ENCODE measurements at places on chromosomes 7 and 10. TPM values are rescaled to one million over a fixed set of nuclear protein-coding genes. Genes with fewer than 3 reads are reported as not detected.

Gene DRGX
- not detected for total RNA-seq

GRCh38 chr10:38032886-38033285 lies 22.4 kb downstream of the ZNF33A start:
- no peak for DNase-seq
- peaks cover 11% of the 10 kb centered on the region for H3K36me3 ChIP-seq
- no peaks in the 10 kb centered on the region for H3K4me1 ChIP-seq
- H3K27ac ChIP-seq = no peak overlapping the region

Gene HOXA4
- total RNA-seq = 1.1 TPM

Gene MPP7
- 1.4 TPM for total RNA-seq

- H3K36me3 ChIP-seq = no peaks in the 10 kb centered on the region
- DNase-seq = no peak
- H3K4me3 ChIP-seq = no peak overlapping the region
- H3K27me3 ChIP-seq = no peaks in the 10 kb centered on the region
- H3K27ac ChIP-seq = no peak overlapping the region
These were observed 301.5 kb upstream of the SHH start for GRCh38 chr7:156113731-156114130.

DNA sequence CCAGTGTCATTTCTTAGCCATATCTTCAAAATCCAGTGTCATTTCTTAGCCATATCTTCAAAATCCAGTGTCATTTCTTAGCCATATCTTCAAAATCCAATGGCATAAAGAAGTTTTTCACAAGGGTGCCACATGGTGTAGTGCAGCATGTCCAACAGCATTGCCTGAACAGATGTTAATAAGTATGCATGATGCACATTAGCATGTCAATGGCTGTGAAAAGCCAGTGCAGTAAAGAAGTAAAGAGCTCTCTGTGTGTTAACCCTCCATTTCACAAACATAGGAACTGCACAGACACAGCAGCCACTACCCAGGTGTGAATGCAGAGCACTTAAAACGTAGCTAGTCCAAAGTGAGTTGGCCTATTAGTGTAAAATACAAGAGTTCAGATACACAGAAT lies 89.8 kb downstream of the GNAI1 start:
- H3K27ac ChIP-seq = no peak overlapping the region
- no peak for DNase-seq
- H3K27me3 ChIP-seq = no peaks in the 10 kb centered on the region
- peaks cover 5% of the 10 kb centered on the region for H3K36me3 ChIP-seq
- H3K4me3 ChIP-seq = no peak overlapping the region
- H3K4me1 ChIP-seq = no peaks in the 10 kb centered on the region

- H3K4me1 ChIP-seq = no peaks in the 10 kb centered on the region
- H3K36me3 ChIP-seq = no peaks in the 10 kb centered on the region
- H3K4me3 ChIP-seq = no peak overlapping the region
- H3K27ac ChIP-seq = no peak overlapping the region
- H3K27me3 ChIP-seq = peaks cover 2% of the 10 kb centered on the region
These were observed 26.7 kb upstream of the WNT2 start for GRCh38 chr7:117349570-117349969.

Gene GARIN1A
- 0.18 TPM for total RNA-seq

Gene NEURL1
- 0.28 TPM for total RNA-seq

GRCh38 chr10:124952123-124952522 lies 10.2 kb downstream of the ZRANB1 start:
- H3K27ac ChIP-seq = 0 out of 2 replicates have a peak overlapping the region, but pooled peaks have one; percentile 20
- peaks cover 10% of the 10 kb centered on the region for H3K4me1 ChIP-seq
- no peaks in the 10 kb centered on the region for H3K27me3 ChIP-seq
- peaks cover 19% of the 10 kb centered on the region for H3K36me3 ChIP-seq
- no peak overlapping the region for H3K4me3 ChIP-seq

- no peak overlapping the region for H3K27ac ChIP-seq
- H3K27me3 ChIP-seq = peaks cover 2% of the 10 kb centered on the region
- H3K4me3 ChIP-seq = no peak overlapping the region
- no peaks in the 10 kb centered on the region for H3K36me3 ChIP-seq
- no peaks in the 10 kb centered on the region for H3K4me1 ChIP-seq
These were observed 34.9 kb upstream of the PTF1A start for GRCh38 chr10:23157239-23157681.

GRCh38 chr7:116741625-116742316 lies 69.8 kb downstream of the MET start:
- peaks cover 16% of the 10 kb centered on the region for H3K4me1 ChIP-seq
- H3K36me3 ChIP-seq = 0 out of 2 replicates have a peak, but pooled peaks cover 2% of the 10 kb centered on the region
- DNase-seq = peak; percentile 13

- no peaks in the 10 kb centered on the region for H3K36me3 ChIP-seq
- no peak overlapping the region for H3K4me3 ChIP-seq
- no peak for DNase-seq
- no peak overlapping the region for H3K27ac ChIP-seq
- H3K4me1 ChIP-seq = no peaks in the 10 kb centered on the region
- H3K27me3 ChIP-seq = peaks cover 37% of the 10 kb centered on the region
These were observed 135.3 kb upstream of the FAM20C start for GRCh38 chr7:57071-57470.

DNA sequence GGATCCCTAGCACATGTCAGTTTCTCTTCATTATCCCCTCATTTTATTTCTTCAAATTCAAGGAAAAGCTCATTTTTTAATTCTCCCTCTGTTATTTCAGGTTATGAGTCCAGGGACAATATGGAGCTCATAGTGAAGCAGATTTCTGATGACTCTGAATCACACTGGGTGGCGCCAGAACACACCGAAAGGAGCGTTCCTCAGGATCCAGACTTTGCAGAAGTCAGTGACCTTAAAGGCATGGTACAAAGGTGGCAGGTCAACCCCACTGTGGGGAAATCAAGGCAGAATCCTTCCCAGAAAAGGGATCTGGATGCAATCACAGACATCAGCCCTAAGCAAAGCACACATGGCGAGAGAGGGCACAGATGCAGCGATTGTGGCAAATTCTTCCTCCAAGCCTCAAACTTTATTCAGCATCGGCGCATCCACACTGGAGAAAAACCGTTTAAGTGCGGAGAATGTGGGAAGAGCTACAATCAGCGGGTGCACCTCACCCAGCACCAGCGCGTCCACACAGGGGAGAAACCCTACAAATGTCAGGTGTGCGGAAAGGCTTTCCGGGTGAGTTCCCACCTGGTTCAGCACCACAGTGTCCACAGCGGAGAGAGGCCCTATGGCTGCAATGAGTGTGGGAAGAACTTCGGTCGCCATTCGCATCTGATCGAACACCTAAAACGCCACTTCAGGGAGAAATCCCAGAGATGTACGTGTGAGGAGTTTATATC lies 21.4 kb downstream of the ZKSCAN5 start:
- no peaks in the 10 kb centered on the region for H3K4me1 ChIP-seq
- peaks cover 42% of the 10 kb centered on the region for H3K36me3 ChIP-seq
- no peak overlapping the region for H3K4me3 ChIP-seq
- no peak for DNase-seq
- no peak overlapping the region for H3K27ac ChIP-seq

DNA sequence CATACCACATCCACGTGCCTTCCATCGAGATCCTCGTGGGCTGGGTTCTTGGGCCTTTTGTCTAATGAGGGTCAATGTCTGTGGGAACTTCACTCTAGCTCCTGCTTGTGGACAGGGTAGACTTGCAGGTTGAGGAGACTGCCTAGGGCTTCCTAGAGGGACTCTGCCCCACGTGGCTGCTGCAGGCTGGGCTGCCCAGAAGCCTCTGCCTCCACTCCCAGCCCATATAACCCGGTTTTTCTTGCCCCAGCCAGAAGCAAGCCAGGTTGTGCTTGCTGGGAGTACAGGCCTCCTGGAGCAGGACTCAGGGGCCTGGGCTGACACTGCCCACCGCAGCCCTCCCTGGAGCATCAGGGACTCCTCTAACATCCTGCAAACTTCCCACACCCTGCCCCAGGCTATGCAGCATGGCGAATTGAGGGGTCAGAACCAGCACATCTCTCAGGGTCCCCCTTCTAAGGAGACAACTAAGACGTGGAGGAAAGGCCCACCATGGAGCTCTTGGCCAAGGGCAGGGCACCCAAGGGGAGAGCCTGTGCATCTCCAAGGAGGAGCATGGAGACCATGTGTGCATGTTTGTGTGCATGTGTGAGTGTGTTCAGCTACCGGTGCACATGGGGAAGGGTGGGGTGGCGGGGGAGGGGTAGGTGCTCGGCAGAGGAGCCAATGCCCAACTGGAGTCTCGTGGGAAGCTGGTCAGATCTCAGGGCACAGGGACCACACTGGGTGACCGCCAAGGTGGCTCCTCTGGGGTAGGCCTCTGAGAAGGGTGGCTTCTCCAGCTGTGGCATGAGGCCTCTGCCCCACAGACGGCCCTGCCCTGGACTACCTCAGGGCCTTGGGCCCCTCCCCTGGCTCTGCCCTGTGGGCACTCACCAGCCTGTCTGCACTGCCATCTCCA lies 62.6 kb downstream of the RASGEF1A start:
- H3K36me3 ChIP-seq = no peaks in the 10 kb centered on the region
- peaks cover 2% of the 10 kb centered on the region for H3K27me3 ChIP-seq
- no peak for DNase-seq

DNA sequence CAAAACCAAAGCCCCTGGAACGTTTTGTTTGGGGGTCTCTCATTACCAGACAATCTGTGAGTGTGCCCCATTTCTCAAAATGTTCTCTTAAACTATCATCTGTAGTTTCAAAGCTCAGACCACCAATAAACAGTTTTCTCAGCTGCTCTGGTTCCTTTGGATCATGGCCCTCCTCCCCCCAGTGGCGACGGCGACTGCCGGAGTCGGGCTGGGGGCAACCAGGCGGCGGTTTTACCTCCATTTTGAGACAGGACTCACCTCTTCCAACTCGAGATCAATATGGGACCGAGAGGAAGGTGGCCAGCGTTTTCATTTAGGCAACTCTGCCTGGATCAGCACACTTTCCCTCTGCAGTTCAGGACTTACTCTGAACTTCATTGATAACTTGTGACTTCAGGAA lies 141.5 kb upstream of the ZNF32 start:
- no peak overlapping the region for H3K4me3 ChIP-seq
- peaks cover 6% of the 10 kb centered on the region for H3K4me1 ChIP-seq
- no peaks in the 10 kb centered on the region for H3K36me3 ChIP-seq
- H3K27me3 ChIP-seq = peaks cover 2% of the 10 kb centered on the region
- H3K27ac ChIP-seq = no peak overlapping the region

DNA sequence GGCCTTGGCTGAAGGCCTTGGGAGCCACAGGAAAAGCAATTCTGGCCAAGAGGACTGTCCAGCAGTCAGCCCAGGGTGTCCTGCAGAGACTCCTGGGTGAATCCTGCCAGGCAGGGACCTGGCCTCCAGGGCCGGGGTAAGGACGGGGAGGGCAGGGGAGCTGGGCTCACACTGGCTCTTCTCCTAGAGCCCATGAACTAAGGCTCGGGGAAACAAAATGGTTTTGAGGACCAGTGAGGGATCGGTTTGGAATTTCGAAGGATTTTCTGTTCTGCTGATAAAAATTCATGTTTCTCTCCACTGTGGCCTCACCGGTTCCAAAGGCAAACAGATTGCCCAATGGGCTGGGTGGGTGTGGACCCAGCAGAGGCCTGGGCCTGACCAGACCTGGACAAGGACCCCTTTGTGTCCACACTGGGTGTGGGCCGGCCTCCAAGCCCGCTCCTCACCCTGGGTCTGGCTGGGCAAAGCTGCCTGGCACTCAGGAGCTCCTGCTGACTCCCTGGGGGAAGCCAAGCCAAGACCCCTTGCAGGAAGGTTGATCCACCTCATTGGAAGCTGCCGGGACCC lies 27.3 kb downstream of the FAM20C start:
- peaks cover 53% of the 10 kb centered on the region for H3K36me3 ChIP-seq
- no peak overlapping the region for H3K4me3 ChIP-seq
- H3K27me3 ChIP-seq = no peaks in the 10 kb centered on the region
- peaks cover 16% of the 10 kb centered on the region for H3K4me1 ChIP-seq
- H3K27ac ChIP-seq = no peak overlapping the region

DNA sequence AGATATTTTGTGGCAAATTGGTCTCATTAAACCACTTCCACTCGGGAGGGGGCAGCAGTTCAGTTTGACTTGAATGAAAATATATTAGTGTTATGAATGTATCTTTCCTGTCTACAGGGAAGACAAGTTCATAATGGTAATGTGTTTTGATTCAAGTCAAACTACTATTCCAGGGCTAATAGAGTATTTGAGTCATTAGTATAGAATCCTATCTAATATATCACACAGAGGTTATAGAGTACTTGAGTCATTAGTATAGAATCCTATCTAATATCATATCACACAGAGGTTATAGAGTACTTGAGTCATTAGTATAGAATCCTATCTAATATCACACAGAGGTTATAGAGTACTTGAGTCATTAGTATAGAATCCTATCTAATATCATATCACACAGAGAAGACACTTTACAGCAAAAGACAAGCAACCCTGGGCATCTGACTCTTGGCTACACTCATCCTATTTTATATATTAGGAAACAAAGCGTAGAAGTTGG lies 199.7 kb upstream of the MAGI2 start:
- H3K4me1 ChIP-seq = peaks cover 8% of the 10 kb centered on the region
- H3K27me3 ChIP-seq = no peaks in the 10 kb centered on the region
- H3K4me3 ChIP-seq = no peak overlapping the region
- DNase-seq = peak; percentile 58
- no peaks in the 10 kb centered on the region for H3K36me3 ChIP-seq

- DNase-seq = no peak
- H3K36me3 ChIP-seq = peaks cover 17% of the 10 kb centered on the region
- no peak overlapping the region for H3K4me3 ChIP-seq
- H3K4me1 ChIP-seq = peaks cover 6% of the 10 kb centered on the region
- no peak overlapping the region for H3K27ac ChIP-seq
These were observed 81.6 kb downstream of the ARMH3 start for GRCh38 chr10:101974091-101974971.

DNA sequence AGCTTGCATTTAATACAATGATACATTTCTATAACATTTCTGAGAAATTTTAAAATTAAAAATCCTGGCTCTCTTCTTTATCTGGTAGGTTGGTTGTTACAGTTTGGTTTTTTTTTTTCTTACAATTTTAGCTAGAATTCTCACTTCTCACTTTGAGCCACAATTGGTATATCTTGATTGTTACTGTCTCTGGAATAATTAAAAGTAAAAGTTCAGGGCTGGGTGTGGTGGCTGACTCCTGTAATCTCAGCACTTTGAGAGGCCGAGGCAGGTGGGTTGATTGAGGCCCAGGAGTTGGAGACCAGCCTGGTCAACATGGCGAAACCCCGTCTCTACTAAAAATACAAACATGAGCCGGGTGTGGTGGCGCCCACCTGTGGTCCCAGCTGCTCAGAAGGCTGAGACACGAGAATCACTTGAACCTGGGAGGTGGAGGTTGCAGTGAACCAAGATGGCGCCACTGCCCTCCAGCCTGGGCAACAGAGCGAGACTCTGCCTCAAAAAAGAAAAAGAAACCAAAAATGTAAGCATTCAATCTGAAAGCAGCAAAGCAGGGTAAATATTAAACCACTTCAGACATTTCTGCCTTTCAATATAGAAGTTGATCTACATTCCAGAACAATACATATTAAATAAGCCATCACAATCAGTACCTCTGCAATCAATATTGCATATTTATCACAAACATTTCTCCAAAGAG lies 88.6 kb upstream of the PFKP start:
- peaks cover 8% of the 10 kb centered on the region for H3K4me1 ChIP-seq
- no peak overlapping the region for H3K4me3 ChIP-seq
- peak overlapping the region; percentile 26 for H3K27ac ChIP-seq
- no peak for DNase-seq
- H3K36me3 ChIP-seq = no peaks in the 10 kb centered on the region
- H3K27me3 ChIP-seq = no peaks in the 10 kb centered on the region

- DNase-seq = no peak
- peaks cover 52% of the 10 kb centered on the region for H3K27me3 ChIP-seq
- no peak overlapping the region for H3K27ac ChIP-seq
- no peak overlapping the region for H3K4me3 ChIP-seq
- H3K36me3 ChIP-seq = no peaks in the 10 kb centered on the region
- no peaks in the 10 kb centered on the region for H3K4me1 ChIP-seq
These were observed 106.5 kb downstream of the RPS24 start for GRCh38 chr10:78140066-78140630.

Gene LIPF
- total RNA-seq = not detected

All from IMR-90 (cell line).